ACHN (cell line): ENCODE measurements at places on chromosomes 6 and 20.
A peak's percentile ranks its signal among the peaks of the same experiment; 100 is the strongest.

DNA sequence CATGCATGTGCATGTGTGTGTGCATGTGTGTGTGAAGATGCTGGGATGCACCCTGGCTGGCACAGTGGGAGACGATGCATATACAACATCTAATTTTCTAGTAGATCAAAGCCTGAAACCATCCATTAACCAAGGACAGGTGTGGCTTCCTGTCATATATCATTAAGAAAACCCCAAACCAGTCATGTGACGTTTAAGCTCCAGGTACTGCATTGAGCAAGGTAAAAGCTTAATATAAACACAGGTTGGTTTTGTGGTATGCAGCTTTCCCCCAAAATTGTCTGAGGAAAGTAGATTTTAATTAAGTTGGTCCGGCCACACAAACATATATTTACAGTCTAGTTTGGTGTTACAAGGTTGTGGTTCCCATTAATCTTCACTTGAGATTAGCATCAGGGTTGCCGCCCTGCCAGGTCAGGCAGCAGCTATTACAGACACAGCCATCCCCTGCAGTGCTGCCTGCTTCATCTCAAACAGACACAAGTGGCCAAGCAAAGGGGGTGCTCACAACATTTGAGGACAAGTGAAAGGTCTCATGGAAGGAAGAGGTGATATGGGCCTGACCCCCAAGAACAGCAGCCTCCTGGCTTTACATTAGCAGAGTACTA, 48.6 kb upstream of the NAA20 start:
- DNase-seq: no peak

DNA sequence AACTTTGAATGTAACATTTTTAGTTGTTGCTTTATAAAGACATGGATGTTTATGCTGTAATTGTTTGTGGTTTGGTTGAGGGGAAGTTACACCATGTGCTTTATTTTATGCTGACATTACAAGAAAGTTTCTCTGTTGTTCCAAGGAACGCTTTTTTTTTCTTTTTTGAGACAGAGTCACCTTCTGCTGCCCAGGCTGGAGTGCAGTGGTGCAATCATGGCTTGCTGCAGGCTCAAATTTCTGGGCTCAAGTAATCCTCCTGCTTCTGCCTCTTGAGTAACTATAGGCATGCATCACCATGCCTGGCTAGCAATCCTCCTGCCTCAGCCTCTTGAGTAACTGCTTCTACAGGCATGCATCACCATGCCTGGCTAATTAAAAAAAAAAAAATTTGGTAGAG, 21.0 kb upstream of the IFNGR1 start:
- no peak for DNase-seq

GRCh38 chr6:30399390-30400058, 54.6 kb downstream of the RPP21 start:
- peak; percentile 18 for DNase-seq

GRCh38 chr6:160439751-160440150, 91.6 kb downstream of the SLC22A3 start:
- no peak for DNase-seq

GRCh38 chr6:90139272-90139817, 157.3 kb downstream of the BACH2 start:
- DNase-seq: no peak

GRCh38 chr6:43089874-43090558, 13.9 kb downstream of the PTK7 start:
- no peak for DNase-seq

DNA sequence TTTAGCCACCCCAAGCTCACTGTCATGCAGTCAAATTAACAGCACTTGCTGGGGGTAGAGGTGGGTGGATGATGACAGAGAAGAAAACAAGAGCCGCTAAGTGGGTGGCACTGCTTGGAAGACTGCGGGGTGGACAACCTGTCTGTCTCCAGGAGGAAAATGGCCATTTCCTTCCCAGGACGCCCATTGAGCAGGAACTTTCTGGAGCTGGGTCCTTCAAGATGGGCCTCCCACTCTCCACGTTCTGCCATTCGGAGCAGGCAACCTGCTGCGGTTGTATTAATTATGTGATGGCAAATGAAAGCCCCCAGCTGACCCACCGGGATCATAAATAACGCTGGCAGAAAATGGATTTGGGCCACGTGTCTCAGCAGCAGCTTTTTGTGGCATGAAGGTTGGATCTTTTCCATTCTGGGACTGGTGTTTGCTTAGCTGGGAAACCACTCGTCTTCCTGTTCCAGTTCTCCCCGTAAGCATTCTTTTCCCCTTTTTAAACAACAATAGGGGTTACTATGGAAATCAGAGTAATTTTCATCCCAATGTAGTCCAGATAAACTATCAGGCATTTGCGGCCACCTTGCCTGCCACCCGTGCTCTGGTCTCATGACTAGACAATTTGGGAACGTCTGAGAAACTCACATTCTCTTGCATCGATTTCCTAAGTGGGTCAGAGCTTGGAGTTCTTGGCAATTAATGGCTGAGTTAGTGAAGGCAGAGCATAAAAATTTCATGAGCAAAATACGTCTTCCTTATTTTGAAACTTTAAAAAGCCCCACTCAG, 215.5 kb downstream of the ANKRD60 start:
- DNase-seq: no peak

- DNase-seq: no peak
Measured at GRCh38 chr6:79135973-79136470, 58.0 kb upstream of the PHIP start.

- no peak for DNase-seq
Measured at GRCh38 chr6:44110966-44111365, 16.3 kb downstream of the MRPL14 start.

- no peak for DNase-seq
Measured at GRCh38 chr20:60011512-60012507, 53.6 kb downstream of the CDH26 start.

GRCh38 chr6:139663996-139664395, 289.5 kb upstream of the CITED2 start:
- no peak for DNase-seq

- DNase-seq: no peak
Measured at GRCh38 chr6:124470803-124471202, 491.4 kb upstream of the RNF217 start.

DNA sequence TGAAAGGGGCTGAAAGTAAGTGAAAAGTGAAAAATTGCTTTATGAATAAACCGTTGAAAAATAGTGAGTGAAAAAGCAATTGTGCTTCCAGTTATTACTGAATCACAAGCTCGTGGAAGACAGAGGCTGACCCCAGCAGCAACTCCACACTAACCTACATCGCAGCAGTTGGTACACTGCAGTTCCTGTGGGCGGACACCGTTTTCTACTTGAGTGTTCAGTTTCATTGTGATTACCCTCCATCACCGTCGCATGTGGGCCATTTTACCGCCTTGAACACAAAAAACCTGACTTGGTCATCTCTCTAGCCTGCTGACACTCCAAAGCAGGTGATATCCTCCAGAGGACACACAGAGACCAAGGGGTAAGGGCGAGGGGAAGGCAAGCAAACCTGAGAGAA, 28.4 kb downstream of the PRDM1 start:
- DNase-seq: no peak

GRCh38 chr6:63426844-63427243, 107.1 kb upstream of the LGSN start:
- no peak for DNase-seq

- no peak for DNase-seq
Measured at GRCh38 chr20:51497542-51498467, 44.7 kb downstream of the NFATC2 start.

GRCh38 chr20:32437391-32438074, 79.4 kb downstream of the ASXL1 start:
- DNase-seq: peak; percentile 28
